ENCODE measurements at places on chromosomes 5 and 9. TPM values are rescaled to one million over a fixed set of nuclear protein-coding genes. Genes with fewer than 3 reads are reported as not detected.

The ANKRD20A1 gene
- total RNA-seq: 1.1 TPM

DNA sequence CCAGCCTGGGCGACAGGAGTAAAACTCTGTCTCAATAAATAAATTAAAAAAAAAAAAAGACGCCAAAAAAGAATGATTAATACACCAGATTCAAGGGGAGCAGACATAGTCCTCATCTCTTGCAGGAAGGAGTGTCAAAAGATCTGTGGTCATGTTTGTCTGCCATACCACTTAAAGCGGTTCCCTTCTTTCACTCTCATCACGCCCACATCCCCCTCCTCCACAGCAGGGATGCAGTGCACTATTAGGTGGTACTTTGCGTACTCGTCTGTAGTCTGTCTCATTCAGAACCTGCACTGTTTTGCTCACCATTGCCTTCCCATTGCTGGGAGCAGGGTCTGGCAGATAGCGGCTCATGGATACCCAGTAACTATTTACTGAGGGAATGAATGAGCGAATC is 11.2 kb downstream of the CDHR2 start:
- no peaks in the 10 kb centered on the region for H3K36me3 ChIP-seq
- no peak for DNase-seq
- no peaks in the 10 kb centered on the region for H3K27me3 ChIP-seq
- H3K4me3 ChIP-seq: no peak overlapping the region
- no peaks in the 10 kb centered on the region for H3K4me1 ChIP-seq

The RNF224 gene
- not detected for total RNA-seq

- H3K4me1 ChIP-seq: no peaks in the 10 kb centered on the region
- H3K36me3 ChIP-seq: no peaks in the 10 kb centered on the region
- no peak overlapping the region for H3K4me3 ChIP-seq
- H3K27me3 ChIP-seq: no peaks in the 10 kb centered on the region
- DNase-seq: no peak
Measured at GRCh38 chr5:58800861-58801540, 218.1 kb downstream of the RAB3C start.

The CCDC171 gene
- total RNA-seq: 5.6 TPM

DNA sequence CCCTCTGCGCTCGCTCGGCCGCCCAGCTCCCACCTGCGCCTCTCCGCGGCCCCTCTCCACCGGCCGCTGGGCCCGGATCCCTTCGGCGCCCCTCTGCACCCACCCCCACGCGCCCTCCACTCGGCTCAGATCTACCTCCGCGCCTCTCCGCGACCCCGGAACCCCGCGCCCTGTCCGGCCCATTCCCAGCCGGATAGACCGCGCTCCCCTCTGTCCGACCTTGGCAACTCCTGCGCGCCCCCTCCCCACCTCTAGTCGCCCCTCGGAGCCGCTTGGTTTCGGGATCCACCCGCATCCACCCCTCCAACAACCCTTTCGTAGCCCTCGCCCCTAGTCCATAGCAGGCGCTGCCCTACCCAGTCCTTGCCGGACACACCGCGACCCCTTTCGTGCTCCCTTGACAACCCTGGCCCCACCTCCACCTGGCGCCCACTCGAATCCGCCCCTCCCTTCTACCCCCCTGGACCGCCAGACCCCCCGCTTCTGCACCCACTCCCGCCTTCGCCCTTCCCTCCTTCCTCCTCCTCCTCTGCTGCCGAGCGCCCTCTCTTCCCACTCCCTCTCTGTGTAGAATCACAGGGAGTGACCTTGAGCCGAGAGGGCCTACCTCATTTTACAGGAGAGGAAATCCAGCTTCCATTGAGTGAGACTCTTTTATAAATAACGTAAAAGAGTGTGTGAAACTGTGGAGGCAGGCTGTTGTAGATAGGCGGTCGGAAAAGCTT is 525 bp upstream of the AK3 start:
- no peaks in the 10 kb centered on the region for H3K27me3 ChIP-seq
- peaks cover 10% of the 10 kb centered on the region for H3K4me1 ChIP-seq
- peak overlapping the region; percentile 86 for H3K27ac ChIP-seq
- H3K36me3 ChIP-seq: no peaks in the 10 kb centered on the region
- no peak for DNase-seq

The ARL14EPL gene
- total RNA-seq: not detected

DNA sequence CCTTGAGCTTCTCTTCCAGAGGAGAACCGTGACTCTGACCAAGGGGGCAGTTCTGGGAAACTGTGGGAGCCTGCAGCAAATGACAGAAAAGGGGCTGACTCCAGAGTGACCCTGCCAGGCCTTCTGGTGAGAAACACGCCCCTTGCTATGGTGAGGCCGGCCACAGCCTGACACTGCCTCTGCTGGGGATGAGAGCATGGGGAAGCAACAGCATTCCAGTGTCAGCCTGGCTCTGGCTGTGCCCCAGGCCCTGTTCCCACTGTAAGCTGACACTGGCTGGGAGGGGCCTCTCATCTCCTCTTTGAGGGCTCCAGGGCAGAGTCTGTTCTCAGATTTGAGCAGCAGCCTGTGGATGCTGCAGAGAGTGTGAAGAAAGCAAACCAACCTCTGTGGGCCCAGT is 180.0 kb upstream of the IL12B start:
- no peak overlapping the region for H3K4me3 ChIP-seq
- peaks cover 4% of the 10 kb centered on the region for H3K4me1 ChIP-seq
- H3K36me3 ChIP-seq: no peaks in the 10 kb centered on the region
- no peak overlapping the region for H3K27ac ChIP-seq
- peak; percentile 31 for DNase-seq

DNA sequence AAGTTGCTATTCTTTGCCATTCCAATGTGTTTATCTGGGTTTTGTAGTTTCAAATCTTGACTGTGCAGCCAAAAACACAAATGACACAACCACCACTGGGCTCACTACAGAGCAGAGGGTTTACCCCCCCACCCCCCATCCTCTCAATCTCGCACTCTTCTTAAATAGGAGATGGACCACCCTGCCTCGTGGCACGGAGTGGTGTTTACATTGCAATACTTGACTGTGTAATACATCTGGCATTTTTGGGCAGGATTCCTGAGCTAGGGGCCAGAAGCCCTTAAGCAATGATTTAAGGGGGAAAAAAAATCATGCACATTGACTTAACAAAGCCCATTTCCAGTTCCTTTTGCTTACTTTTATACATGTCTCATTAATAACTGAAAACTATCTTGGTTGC is 19.0 kb downstream of the PTCH1 start:
- H3K4me1 ChIP-seq: peaks cover 17% of the 10 kb centered on the region
- no peak for DNase-seq
- no peak overlapping the region for H3K27ac ChIP-seq
- no peak overlapping the region for H3K4me3 ChIP-seq

DNA sequence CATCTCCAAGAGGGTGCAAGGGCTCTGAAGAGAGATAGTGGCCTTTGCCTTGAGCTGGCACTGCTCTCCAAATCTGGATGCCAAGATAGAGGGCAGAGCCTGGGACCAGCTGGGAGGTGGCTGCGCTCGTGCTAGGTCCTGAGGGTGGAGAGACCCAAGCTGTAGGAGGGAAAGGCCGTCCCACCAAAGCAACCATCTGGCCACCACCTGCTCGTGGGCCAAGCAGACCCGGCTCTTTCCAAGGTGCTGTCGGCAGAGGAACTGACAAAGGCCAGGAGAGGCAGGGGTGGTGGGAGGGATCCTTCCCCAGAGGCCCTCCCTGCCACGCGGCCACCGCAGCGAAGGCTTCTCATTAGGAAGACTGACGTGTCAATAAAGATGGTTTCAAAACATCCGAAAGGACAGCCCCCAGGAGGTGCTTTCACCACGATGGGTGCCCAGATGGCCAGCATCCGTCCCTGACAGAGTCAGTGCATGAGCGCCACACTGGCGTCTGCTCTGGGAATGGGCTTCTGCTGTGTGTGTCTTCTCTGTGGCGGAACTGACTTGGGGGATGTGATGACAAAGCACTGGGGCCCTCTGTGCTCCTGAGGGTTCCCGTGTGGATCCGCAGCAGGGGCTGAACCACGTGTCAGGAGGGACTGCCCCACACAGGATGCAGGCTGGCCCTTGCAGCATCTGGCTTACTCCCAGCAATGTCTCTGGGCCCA is 213.5 kb downstream of the FANCC start:
- DNase-seq: no peak
- no peak overlapping the region for H3K4me3 ChIP-seq
- H3K4me1 ChIP-seq: peaks cover 13% of the 10 kb centered on the region
- no peaks in the 10 kb centered on the region for H3K36me3 ChIP-seq
- H3K27me3 ChIP-seq: no peaks in the 10 kb centered on the region

DNA sequence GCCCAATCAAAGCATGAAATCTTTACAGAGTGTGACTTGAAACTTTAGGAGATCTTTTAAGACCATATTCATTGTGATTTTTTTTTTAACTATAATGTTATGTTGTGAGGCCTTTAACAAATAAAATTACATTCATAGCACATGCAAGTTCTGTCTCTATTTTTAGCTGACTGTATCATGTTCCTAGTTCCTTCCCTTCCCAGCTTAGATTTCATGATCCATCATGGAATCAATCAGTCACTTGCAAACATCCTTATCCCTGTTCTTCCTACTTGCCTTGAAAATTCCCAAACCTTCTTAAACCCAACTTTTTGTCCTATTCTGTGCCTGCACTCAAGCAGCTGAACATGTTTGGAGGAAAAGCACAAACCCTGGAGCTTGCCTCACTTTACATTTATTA is 141.8 kb downstream of the DMXL1 start:
- no peaks in the 10 kb centered on the region for H3K36me3 ChIP-seq
- no peak overlapping the region for H3K27ac ChIP-seq
- no peak for DNase-seq
- H3K4me1 ChIP-seq: no peaks in the 10 kb centered on the region
- H3K27me3 ChIP-seq: no peaks in the 10 kb centered on the region
- no peak overlapping the region for H3K4me3 ChIP-seq

Data from ovary (tissue), 10 donors.